NCI-H2107 (cell line): ENCODE measurements at places on chromosomes 5 and 9.

DNA sequence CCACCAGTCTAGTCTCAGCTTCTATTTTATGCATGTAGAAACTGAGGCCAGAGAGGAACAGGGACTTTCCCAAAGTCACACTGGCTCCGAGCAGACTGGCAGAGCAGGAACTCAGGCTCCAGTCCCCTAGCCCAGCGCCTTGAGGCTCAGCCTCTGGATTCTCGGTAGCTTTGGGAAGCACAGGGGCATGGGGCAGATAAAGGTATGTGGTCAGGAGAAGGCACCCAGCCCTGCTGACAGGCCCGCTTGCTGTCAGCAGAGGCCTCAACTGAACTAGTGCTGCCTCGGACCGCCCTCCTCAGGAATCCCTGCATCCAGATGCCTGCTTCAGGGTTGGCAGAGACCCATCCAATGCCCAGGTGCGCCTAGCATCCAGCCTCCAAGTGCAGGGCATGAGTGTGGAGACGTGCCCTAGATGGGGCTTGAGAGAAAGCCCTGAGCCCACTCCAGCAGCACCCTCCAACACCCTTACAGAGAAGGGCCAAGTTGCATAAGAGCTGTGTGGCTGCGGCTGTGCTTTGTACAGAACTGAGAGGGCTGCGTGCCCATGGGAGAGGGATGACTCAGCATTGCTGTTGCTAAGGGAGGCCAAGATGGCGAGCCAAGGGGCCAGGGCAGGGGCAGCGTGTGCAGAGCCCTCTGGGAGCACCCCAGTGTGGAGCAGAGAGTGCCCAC is 168.6 kb downstream of the MACROH2A1 start:
- DNase-seq: no peak

GRCh38 chr5:157596487-157596886 is 20.9 kb upstream of the ADAM19 start:
- DNase-seq: no peak

- no peak for DNase-seq
Observed at GRCh38 chr5:169652057-169652456, 15.0 kb downstream of the DOCK2 start.

DNA sequence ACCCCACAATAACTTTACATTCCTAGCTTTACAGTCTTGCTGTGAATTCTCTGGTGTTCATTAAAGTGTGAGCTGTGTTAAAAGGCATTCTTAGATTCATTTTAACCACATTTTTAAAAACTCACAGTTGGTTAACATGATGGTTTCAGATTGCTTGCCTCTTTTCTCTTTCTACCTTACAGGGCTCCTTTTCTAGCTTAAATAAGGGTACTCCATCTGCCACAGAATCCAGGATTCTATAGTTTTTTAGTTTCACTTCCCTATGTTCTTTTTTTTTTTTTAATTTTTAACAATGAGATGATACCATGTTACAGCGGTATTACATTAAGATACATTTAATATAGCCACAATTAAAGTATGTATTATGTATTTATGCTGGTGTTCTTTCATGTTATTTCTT is 3.9 kb upstream of the FBXO4 start:
- no peak for DNase-seq

GRCh38 chr5:146565764-146566367 is 49.9 kb upstream of the GPR151 start:
- peak; percentile 24 for DNase-seq

- DNase-seq: no peak
Observed at GRCh38 chr5:76245590-76245989, 157.5 kb upstream of the IQGAP2 start.

GRCh38 chr9:81145331-81145963 is 543.9 kb downstream of the TLE1 start:
- DNase-seq: no peak

DNA sequence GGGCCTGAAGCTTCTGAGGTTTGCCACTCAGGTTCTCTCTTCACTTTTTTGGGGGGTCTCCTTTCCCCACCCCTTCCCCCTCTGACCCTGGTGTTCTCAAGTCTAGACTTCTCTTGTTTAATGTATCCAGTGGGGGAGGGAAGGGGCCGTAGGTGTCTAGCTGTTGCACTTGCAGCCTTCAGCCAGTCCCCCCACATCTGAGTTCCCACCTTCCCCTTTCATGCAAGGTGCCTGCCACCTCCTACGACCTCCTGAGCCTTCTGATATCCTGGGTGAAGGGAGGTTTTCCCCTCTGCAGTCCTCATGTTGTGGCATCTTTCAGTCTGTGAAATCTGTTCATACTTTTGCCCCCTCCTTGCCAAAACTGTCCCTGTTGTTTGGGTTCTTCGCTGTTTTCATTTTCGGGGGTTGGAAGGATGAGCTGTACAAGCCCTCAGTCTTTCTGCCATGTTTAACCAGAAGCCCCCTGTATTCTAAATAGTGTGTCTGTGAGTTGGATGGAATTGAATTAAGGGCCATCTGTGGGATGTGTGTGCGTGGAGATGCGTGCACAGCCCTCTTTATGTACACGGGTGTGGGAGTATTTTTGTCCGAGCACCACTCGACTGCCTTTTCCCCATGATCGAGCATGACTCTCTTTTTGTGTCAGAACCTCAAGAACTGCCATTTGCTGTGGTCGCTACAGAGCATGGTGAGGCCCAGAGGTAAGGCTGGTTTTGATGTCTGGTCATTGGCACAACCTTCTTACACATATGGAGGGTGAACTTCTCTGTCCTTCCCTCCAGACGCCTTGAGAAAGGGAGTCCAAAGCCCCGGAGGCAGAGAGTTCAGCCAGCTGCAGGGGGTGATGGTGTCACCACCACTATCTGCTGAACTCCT is 23.6 kb downstream of the PRRC2B start:
- no peak for DNase-seq

DNA sequence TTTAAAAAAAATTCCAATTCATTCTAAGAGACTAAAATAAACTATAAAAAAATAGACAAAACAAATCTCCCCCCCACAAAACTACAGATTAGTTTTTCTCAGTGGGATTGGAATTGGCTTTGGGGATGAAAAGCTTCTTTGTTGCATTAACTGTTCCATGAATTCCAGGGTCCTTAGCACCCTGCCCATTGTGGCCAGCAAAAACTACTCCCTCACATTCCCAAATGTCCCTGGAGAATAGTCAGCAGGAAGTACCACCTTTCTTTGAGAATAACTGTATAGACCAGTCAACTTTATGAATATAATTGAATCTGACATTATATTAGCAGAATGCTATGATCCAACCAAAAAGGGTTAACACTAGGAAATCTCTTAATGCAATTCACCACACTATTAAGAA is 147.9 kb downstream of the LPAR1 start:
- DNase-seq: no peak

DNA sequence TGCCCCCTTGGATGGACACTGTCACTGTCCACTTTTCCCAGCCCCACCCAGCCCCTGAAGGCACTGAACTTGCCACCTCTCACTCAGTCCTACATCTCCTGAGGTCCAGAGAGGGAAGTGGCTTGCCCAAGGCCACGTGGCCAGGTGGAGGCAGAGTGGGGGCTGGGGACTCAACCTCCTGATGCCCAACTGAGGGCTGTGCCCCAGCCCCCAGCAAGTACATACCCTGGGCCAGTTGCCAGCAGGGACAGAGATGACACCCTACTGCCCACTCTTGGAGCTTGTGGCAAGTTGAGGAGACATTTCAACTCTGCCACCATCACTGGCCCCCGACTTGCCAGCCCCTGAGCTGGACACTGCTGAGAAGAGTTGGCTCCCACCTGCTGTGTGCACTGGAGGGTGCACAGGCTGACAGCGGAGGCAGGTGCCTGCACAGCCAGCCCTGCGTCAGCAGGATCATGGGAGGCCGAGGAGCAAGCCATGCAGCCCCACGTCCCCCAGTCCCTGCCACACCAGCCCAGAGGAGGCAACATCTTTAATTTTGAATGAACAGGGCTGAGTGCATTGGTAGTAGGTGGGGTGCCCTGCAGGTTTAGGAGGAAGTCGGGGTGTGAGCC is 39.4 kb downstream of the UNC5A start:
- DNase-seq: no peak

DNA sequence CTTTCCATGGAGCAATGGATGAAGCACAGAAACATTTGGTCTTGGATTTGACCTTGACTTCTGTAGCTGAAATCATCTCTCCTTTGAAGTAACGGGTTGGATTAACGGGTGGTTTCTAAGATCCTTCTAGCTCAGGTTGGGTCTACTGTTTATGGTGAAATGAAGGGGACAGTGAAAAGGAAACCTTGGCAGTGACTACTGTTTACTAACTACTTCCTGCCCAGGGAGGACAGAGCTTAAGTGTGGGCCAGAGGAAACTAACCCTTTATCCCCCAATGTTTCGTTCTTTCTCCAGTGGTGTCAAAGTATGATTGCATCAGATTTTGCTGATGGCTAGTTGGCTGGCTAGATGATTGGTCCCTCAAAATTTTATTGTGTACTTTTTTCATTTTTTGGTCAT is 22.2 kb downstream of the SKP2 start:
- no peak for DNase-seq

- DNase-seq: no peak
Observed at GRCh38 chr5:51388488-51389287, 5.4 kb downstream of the ISL1 start.

GRCh38 chr9:69762527-69762926 is 2.7 kb upstream of the PTAR1 start:
- no peak for DNase-seq

DNA sequence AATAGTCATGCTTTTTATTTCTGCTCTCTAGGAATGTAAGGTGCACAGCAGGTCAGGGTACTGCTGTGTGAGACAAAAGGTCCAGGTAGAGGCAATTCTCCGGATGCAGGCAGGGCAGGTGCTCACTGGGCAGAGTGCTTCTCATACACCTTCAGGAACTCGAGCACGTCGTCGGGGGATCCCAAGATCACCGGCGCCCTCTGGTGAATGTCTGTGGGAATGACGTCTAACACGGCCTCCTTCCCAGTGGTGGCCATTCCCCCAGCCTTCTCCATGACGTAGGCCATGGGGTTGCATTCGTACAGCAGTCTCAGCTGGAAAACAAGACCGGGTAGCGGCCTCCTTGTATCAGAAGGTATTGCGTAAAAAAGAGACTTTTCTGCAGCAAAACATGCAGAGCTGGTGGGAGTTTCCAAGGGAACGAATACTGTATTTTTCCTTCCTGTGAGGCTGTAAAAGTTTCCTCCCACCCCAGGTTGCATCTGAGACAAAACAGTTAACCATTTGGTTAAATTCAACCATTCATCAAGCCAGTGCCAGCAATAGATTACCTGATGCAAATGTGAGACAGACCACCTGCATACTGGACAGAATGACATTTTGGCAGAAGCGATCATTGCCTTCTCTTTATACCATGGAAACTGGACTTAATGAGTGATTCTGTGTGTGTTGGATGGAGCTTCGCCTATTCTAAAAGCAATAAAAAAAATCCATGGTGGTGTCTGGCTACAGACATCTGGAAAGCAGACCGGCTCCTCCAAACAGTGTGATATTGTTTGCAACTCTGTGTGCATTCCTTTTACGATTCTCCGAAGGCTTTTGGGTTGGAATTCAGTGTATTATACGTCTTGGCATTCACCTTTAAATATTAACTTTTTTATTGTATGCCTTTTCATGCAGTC is 9.9 kb upstream of the FBP2 start:
- peak; percentile 6 for DNase-seq

DNA sequence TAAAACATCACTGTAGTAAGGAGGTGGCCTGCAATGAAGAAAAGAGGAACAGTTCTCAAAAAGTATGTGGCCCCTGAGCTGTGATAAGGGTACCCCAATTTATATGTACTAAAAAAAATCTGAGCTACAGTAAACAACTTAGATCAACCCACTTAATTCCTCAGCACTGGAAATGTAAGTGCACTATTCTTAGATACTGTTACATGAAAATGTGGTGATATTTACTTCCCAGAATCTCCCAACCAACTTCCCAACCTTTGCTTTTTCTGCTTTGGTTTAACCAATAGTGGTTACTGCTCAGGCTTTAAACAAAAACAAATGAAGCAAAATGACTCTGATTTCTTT is 114.8 kb downstream of the SEMA5A start:
- DNase-seq: no peak

GRCh38 chr9:4508907-4509589 is 18.8 kb downstream of the SLC1A1 start:
- no peak for DNase-seq

DNA sequence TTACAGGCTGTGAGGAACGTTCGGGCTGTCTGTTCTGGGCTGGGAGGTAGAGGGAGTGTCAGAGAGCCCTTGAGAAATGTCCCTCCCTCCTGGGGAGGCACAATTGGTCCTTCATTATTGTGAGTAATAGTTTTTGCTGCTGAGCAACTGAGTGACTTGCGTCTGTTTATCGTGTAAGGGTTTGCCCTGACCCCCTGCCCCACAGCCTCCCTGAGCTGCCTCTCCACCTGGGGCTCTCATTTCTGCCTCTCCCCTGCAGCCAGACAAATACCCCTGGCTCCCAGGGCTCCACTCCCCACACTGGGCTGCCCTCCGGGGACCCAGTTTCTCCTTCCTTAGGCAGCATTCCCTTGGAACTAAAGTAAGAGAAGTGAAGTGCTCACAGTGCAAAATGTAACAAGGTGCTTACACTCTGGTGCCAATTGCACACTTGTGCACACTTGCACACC is 174.9 kb upstream of the MVB12B start:
- DNase-seq: no peak

DNA sequence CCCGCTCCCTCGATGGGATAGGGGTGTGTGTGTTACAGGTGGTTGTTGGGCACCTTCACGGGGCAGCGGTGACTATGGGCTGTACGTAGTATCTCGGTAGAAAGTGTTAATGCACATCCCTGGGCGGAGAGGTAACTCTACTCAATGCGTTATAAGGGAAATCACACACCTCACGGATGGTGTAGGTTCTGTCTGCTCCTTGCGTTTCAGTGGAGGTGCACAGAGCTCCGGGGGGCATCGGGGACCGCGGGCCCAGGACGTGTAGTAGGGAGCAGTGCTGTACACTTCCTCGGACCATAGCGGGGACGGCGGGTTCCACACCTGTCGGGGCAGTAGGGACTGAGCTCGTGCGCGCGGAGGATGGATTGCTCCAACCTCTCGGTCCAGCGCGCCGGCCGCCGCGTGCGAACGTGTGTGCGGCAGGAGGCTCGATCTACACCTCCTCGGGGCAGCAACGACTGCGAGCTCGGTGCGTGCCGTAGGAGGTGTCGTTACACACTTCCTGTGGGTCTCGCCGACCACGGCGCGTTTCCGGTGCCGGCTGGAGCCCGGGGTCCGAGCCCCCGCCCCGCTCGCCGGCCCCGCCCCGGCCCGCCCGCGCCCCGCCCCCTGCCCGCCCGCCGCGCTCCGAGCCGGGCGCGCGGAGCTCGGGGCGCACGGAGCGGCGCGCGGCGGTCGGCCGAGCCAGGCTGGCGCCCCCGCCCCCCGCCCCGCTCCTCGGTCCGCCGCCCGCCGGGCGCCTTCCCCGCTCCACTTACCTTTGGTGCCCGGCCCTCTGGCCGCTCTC is at the start of gene KIAA1958:
TSS of gene KIAA1958 (plus strand) at position 607 of the 787 bp plus-strand sequence. CDS start 87,254 bp downstream, outside the sequence.
- DNase-seq: peak; percentile 37

DNA sequence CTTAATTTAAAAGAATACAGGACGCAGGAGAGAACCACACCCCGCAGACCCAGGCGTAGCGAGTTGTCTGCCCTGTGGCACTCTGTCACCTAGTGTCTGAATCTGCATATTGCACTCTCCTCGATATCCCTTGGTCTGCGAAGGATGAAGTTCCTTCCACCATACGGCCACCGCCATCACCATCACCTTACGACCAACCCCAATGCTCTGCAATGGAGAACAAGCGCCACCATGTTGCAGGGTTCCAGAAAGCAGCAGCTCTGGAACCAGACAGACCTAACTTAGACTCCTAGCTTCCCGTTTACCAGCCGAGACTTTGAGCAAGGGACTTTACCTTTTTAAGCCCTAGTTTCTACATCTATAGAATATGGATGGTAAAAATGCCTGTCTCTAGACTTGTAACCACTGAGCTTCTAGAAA is 77.4 kb upstream of the DMRT1 start:
- DNase-seq: peak; percentile 2
